HFF-Myc (cell line): ENCODE measurements at places on chromosomes 4 and X.

DNA sequence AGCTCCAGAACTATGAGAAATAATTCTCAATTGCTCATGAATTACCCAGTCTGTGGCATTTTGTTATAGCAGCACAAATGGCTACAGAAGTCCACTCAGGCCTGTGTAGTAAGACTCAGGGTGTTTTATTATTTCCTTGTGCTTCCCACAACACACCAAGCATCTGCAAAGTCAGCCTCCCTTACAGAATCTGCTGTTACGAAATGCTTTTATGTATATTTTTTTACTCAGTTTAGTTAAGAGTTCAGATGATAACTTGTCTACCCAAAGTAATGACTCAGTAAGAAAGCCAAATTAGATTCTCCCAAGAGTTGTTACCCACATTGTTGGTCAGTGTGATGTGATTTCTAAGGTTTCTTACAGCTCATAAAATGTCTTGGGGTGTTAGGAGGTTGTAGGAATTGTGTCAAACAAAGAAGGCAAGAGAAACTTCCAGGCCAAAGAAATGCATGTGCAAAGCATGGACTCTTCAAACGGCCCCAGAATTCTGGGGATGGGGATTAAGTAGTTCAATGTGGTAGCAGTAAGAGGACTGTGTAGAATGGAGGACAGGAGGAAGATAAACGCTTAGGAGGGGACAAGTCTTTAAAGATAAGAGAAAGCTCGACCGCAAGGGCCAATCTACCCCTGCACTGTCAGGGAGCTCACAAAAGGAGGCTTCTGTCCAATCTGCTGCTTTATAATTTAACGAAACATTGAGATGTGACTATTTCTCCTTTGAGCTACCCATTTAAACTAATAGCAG, 35.4 kb upstream of the TMEM184C start:
- DNase-seq, result no peak

- DNase-seq, result no peak
Observed at GRCh38 chr4:183276106-183276505, 44.0 kb downstream of the CLDN22 start.

DNA sequence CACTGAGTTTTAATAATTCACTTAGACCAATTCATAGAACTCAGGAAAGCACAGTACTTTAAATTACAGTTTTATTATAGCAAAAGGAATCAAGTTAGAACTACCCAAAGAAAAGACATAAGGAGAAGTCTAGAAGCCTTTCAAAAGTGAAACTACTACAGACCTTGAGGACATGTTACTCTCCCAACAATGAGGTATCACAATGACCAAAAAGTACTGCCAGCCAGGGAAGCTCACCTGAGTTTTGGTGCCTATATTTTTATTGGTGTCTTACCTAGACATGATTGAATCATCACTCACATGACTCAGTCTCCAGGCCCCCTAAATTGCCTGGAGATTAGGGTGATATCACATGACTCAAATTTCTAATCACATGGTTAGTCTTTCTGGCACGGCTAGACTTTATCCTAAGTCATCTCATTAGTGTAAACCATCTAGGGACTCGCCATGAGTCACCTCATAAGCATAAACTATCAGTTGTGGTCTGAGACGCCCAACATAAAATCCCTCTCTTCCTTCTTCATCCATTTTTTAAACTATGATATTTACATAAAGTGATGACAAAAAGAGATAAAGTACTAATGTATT, 372.3 kb downstream of the TMA16 start:
- DNase-seq, result no peak

GRCh38 chrX:103376979-103377324, 614 bp downstream of the BEX3 start:
- DNase-seq, result no peak

- DNase-seq, result no peak
Observed at GRCh38 chr4:179563741-179564140, 2121.5 kb upstream of the AGA start.

DNA sequence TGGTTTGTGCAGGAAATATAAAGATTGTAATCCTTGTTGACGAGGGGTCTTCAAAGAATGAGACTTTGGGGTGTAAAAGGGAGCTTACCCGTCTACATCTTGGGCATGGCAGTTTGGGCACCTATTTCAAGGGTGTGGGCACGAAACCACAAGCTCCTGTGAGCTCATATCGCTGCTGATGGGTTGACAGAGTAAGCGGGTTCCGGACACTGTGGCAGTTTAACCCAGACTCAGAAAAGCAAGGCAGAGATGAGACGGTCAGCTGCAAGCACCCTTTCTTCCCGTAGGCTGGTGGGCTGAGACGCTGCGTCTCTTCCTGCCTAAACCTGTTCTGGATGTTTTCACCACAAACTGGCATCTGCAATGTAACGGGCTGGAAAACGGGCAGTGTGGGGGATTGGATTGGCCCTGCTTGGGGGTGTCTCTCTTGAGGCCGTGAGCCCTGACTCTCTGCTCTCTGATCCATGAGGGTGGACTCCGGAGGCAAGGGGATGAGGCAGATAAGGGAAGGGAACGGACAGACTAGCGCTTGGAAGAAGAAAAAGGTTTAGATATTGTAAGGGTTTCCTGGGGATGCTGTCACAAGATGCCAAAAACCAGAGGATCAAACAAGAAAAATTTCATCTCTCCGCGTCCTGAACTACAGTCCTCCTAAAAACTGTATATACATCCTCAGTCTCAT, 237.5 kb downstream of the SHOX start:
- no peak for DNase-seq

GRCh38 chrX:42933187-42933586, 155.2 kb upstream of the PPP1R2C start:
- DNase-seq, result no peak

GRCh38 chr4:139584013-139584412, 28.0 kb upstream of the SETD7 start:
- DNase-seq, result no peak

DNA sequence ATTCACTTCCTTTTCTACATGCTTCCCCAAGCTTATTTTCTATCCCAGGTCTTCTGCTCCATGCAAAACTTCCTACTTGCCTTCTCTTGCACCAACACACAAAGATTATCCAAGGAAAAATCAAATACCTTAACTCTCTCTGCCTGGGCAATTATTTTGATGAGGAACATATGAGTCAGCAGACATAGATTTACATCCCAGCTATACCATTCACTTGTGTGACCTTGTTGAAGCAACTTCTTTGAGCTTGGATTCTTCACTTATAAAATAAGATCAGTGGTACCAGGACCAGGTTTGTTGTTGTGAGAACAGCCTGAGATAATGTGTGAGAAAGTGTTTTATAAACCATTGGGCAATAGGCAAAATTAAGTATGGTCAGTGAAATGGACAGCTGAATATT, 39.1 kb upstream of the TMEM192 start:
- no peak for DNase-seq

- DNase-seq, result no peak
Observed at GRCh38 chr4:8696369-8697127, 104.0 kb downstream of the CPZ start.

DNA sequence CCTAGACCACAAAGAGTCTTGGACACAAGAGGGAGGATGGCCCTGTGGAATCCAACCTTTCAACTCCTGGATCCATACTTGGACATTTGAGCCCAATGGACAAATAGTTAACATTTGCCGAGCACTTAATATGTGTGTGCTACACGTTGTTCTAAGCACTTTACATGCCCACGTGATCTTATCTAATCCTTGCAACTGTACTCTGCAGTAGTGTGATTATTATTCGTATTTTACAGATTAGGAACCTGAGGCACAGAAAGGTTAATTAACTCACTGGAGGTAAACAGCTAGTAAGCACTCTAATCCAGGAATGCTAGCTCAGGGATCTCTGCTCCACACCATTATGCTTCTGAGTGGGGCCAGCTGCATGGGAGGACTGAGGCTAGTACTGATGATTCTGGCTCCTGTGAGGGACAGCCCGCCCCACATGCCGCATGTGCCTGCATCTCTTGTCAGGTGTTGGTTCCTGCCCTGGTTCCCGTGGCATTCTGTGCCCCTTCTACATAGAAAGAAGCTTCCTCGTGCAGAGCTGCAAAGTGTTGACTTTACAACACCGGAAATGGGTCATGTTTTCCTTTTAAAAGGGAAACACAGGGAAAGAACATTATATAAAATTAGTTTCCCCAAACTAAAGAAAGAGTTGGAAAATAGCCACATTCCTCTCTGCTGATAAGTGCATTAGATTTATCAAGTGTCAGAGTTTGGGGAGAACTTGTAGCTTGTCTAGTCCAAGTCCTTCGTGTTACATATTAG, 34.8 kb downstream of the PLAC1 start:
- no peak for DNase-seq

GRCh38 chr4:38684951-38685844, 21.2 kb downstream of the KLF3 start:
- DNase-seq, result no peak

- DNase-seq, result no peak
Observed at GRCh38 chr4:186161138-186161537, 30.2 kb upstream of the CYP4V2 start.

DNA sequence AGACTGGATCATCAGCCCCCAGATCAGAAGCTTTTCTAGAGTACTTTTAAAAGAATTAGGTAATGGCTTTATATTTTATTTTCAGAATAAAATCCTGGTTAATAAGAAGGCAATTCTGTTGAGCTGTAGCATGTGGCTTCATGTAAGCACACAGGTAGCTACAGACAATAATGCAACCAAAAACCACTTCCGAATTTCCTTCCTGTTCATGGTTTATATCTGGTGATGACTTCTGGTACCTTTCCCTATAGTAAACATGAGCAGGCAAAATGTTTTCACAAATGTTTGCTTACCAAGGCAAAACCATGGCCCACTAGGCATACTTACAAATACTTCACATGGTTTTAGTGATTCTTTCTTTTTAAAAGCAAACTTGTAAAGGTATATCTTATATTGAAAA, 144.6 kb downstream of the CDS1 start:
- DNase-seq, result no peak

- DNase-seq, result peak; percentile 44
Observed at GRCh38 chr4:74376888-74377483, 12.0 kb downstream of the EREG start.

GRCh38 chrX:53036149-53036548, 12.4 kb upstream of the GPR173 start:
- DNase-seq, result no peak

DNA sequence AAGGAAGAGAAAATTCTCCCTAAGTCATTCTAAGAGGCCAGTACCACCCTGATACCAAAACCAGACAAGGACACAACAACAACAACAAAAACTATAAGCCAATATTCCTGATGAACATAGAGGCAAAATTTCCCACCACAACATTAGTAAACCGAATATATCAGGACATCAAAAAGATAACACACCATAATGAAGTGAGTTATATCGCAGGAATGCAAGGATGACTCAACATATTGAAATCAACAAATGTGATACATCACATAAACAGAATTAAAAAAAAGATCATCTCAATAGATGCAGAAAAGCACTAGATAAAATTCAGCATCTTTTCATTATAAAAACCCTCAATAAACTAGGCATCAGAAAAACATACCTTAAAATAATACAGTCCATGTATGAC, 1844.4 kb upstream of the PCDH10 start:
- no peak for DNase-seq

DNA sequence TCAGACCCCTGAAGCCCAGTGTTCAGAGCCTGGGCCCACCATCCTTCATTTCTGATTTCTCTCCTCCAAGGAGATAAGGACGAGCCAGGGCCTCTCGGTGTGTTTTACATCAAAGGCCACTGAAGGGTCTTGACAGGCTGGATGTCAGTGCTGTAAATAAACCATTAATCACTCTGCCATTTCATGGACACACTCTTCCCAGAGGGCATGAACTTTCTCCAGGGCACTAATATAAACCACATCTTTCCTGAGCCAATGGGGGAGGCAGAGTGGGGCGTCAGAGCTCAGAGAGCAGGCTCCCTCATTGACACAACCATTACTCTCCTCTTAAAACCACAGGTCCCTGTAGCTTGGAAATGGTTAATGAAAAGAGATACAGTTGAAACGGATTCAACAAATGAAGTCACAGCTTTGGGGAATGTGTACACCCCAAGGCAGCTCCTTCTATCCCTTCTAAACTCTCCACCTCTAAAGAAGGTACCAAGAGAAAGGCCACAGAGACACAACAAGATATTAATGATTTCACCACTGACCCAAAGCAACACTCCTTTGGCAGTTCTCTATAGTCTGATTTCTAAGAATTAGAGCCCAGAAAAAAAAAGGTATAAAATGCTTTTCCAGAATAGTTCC, 200.6 kb downstream of the CHIC2 start:
- DNase-seq, result no peak

- peak; percentile 78 for DNase-seq
Observed at GRCh38 chr4:150176547-150176946, 98.3 kb downstream of the DCLK2 start.

DNA sequence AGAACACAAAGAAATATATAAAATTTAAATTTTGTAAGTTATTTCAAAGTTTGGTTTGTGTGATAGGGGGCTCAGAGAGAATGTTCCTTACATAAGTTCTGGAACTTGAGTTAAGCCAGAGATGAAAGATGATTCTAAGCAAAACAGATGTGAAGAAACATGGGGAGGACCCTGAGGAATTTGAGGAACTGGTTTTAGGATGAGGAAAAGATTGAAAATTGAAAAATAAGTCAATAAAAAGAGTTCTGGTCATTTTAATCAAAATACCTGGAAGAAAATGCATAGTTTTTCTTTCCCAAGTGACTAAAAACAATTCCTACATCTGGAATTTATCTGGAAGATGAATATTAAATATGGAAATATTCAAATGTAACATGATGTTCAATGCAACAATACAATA, 37.4 kb downstream of the HELQ start:
- no peak for DNase-seq

GRCh38 chrX:130330146-130330545, 9.6 kb upstream of the SLC25A14 start:
- no peak for DNase-seq

GRCh38 chr4:103719105-103719829, 518 bp downstream of the TACR3 start:
- DNase-seq, result no peak

- no peak for DNase-seq
Observed at GRCh38 chr4:133149364-133149695, 236 bp downstream of the PCDH10 start.

DNA sequence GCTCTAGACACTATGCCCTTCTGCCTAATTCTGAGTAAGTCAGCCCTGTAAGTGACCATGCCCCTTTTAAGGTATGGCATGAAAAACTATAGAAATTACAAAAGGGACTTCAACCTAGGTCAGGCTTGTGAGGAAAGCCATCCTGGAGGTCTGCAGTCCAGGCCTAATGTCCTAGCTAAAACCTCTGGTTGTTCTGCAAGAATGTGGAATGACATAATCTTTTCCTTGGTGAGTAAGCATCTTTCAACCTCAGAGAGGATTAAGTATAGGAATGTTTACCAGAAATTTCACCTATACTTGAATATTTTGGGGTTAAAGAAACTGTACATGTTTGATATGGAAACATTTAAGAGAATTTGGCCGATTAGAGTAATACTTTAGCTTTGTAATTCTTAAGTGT, 23.8 kb upstream of the HPSE start:
- DNase-seq, result peak; percentile 51

GRCh38 chr4:142155347-142155746, 519.0 kb downstream of the IL15 start:
- no peak for DNase-seq

DNA sequence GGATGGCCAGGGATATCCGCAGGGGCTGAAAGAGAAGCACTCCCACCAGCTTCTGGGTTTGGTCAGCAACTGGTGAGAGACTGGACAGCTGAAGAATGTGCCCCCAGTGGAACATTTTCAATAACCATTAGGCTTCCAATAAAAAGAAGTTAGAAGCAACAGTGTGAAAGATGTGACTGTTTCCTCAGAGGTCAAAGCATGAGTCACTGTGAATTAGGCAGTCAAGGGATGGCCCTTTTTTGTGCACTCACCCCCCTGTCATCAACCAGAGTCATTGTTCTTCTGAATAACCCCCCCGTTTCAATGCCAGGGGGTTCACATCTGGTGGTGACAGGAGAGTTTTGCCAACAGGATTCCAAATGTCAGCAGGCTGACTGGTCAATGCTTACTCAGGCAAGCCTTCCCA, 74.6 kb upstream of the SH3RF1 start:
- peak; percentile 29 for DNase-seq
